ENCODE measurements at places on chromosomes 13 and 19.

GRCh38 chr13:20831254-20831653 is 57.5 kb upstream of the EEF1AKMT1 start:
- no peak for DNase-seq

DNA sequence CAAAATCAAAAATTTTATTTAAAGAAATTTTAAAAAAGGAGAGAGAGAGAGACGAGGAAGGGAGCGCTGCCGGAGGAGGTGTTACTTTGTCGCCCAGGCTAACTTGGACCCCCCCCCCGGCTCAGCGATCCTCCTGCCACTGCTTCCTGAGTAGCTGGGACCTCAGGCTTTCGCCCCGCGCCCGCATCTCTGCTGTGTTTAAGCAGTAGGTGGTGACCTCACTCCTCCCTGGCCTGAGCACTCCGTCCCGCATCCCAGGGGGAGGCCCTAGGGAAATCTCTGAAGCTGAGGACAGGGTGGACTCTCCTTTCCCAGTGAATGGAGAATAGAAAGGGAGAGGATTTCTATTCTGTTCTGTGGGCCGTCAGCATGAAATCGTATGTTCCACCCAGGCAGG is 485 bp upstream of the ZNF845 start:
- no peak for DNase-seq

GRCh38 chr13:25731536-25731935 is 320.3 kb downstream of the SHISA2 start:
- DNase-seq = no peak

- DNase-seq = no peak
These were observed 97.2 kb downstream of the WTIP start for GRCh38 chr19:34578751-34579150.

- DNase-seq = no peak
These were observed 294.3 kb upstream of the MAB21L1 start for GRCh38 chr13:35770756-35771297.

- no peak for DNase-seq
These were observed 11.5 kb downstream of the BEST2 start for GRCh38 chr19:12763100-12763499.

DNA sequence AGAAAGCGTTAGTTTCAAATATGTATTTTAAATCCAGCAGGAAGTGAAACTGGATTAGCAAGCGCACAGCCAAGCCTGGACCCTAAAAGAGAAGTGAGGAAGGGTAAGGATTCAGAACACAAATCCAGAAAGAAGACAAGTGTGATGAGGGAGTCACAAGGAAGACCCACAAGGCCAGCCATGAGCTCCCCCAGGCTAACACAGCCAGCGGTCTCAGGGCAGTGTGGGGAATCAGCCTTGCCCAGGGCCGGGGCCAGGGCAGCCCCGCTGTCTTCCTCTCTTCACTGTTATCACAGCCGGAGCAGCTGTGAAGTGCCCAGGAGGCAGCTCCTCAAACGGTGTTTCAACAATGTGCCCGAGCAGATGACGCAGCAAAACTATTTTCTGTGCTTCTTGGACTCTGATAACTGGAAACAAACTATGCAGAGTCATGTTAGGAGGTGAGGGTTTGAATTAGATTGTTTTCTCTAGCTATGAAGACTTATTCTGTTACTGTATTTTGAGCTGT is 12.2 kb upstream of the CDC16 start:
- no peak for DNase-seq

GRCh38 chr19:53659292-53659691 is 27.5 kb downstream of the DPRX start:
- no peak for DNase-seq

GRCh38 chr13:75694722-75695121 is 58.6 kb downstream of the LMO7 start:
- DNase-seq = no peak

- DNase-seq = no peak
These were observed 236.7 kb upstream of the SLITRK1 start for GRCh38 chr13:84118839-84119409.

GRCh38 chr13:74135326-74136083 is 1.3 kb upstream of the KLF12 start:
- DNase-seq = peak; percentile 47

DNA sequence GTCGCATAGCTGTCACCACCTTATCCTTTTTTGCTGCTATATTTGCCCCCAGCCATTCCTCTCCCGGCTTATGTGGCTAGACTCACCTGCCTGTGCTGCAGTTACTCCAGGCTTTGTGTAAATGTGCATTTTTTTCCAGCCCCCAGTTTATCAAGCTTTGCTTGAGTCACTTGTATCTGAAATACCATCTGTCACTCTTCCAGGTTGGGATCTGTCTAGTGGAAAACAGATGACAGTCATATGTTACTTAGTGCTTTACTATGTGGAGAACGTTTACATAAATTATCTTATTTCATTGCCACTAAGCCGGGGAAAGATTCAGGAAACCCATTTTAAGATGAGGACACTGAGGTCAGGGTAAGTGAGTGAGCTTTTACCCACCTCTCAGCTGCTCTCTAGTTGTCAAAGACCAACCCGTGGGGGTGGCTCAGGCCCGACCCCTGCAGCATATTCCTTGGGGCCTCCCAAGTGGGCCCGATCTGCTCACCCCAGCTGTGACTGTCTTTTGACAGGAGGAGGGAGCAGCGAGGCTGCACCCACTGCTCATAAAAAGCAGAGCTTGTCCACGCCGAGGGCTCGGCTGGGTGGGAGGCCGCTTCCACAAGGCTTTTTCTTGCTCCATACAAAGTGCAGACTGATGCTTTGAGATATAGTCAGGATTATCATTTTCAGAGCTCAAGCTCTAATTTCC is 7.2 kb downstream of the GJB2 start:
- no peak for DNase-seq

DNA sequence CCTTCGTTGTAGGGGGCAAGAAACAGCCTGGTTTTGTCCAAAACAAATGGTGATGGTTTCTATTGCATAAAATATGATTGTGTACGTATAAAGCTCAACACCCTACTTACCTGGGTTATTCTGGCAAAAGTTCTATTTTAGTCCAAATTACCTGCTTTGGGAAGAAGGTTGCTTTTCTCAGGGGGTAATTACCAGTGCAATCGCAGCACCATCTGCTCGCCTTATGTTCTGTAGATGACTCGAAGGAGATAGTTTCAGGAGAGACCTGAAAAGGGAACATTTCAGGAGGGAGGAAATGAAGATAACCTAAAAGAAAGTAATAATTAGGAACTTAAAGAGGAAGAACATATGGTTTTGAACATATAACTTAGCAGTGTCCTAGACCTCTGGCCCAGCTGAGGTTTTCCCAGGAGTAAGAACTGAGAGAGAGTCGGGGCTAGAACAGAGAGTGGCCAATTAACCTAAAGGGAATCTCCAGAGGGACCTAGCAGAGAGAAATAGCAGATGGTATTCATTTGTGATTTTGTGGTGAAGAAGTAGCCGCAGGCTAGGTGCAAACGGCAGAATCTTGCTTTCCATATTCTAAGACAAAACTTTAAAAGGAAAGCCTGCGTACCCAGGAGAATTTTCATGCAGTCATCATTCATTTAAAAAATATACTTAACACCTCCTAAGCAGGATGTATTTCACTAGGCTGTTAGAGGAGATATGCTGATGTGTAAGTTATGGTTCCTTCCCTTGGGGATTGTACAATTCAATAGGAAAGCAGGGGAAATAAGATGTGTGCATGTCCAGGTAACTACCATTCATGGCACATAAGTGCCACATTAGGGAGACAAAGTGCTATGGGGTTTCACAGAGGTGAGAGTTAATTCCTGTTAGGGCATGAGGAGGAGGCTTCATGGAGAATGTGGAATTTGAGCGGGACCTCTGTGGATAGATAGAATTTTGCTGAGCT is 113.0 kb upstream of the SLC10A2 start:
- no peak for DNase-seq

GRCh38 chr13:111916201-111916600 is 150.7 kb upstream of the SOX1 start:
- no peak for DNase-seq

- no peak for DNase-seq
These were observed 907 bp downstream of the ZNF569 start for GRCh38 chr19:37466277-37466797.

DNA sequence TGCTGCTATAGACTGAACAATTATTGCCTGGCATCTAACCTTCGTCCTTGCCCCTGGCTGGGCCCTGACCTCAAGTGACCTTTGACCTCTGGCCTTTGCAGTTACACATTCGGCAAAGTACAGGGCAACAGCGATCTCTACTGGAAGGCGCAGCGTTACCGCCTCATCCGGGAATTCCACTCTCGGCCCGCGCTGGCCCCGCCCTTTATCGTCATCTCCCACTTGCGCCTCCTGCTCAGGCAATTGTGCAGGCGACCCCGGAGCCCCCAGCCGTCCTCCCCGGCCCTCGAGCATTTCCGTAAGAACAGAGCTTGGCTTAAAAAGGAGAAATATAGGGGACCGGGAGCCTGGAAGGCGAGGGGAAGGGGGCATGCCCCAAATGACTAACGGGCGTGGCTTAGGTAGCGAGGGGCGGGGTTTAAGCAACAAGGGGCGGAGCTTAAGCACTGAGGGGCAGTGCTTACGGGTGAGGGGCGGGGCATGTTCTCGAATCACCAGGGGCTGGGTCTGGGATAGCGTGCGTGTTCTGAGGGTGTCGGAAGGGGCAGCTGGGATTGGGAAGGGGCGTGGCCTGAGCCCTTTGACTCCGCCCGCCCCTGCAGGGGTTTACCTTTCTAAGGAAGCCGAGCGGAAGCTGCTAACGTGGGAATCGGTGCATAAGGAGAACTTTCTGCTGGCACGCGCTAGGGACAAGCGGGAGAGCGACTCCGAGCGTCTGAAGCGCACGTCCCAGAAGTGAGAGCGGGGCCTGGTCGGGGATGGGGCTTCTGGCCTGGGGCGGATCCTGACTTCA is 52.7 kb downstream of the TRPM4 start:
- no peak for DNase-seq

DNA sequence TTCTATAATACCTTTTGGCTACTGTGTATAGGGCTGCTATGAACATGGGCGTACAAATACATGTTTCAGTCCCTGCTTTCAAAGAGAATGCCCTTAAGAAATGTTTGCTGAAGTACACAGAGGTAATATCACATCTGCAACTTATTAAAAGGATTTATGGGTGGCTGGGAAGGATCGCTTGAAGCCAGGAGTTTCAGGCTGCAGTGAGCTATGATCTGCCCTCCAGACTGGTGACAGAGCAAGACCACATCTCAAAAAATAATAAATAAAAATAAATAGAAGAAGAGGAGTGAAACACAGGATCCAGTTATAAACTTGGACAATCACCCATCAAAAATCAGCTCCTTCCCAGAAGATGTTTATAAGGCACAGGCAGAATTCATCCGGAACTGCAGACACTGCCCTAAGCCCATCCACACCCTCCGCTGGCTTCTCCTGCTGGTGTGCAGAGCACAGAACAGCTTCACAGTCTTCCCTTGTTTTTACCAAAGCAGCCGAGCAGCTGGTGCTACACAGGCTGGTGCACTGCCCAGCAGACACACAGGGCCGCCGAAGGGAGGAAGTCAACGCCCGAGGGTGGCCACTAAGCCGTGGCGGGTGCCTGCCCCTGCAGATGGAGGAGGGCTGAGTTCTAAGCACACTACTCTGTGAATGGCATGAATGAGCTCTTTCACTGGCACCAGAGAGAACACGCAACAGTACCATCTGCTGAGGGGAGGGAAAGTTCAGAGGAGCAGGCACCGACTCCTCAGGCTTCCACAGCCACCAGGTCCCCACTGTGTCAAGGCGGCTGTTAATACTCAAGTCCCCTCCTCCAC is 44.0 kb downstream of the BRD4 start:
- no peak for DNase-seq

GRCh38 chr13:37647031-37647650 is 48.6 kb upstream of the POSTN start:
- no peak for DNase-seq

DNA sequence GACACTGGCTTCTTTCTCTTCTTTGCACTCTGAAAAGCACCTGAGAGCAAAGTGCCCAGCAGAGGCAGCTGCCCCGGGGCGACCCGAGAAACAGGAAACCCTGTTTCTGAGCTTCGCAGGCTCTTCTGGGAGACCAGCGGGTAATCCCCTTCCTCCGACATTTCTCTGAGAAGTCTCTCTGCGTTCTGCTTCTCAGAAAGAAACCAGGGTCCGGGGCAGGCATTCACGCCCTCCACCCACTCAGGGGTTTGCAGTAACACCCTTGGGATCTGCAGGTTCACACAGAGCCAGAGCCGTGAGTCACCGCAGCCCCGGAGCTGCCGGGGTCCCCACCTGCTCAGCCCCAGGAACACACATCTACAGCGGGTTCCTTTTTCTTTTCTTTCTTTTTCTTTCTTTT is 86.0 kb downstream of the GADD45B start:
- no peak for DNase-seq

DNA sequence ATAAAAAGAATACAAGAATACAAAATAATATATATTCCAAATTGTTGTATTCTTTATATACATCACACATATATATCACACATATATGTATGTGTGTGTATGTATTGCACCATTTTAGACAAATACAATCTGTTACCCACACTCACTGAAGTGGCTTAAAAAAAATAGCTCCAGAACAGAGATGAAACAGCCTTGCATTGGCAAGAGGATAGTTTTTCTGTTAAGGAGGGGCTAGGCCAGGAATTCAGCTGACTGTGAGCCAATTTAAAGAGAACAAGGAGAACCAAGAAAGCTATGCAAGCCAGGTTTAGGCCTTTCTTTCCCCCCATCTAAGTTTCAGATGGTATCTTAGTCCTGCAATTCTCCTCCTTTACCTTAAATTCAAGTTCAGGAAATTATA is 257.5 kb downstream of the MZT1 start:
- no peak for DNase-seq

GRCh38 chr19:14553939-14554243 is 18.0 kb downstream of the NDUFB7 start:
- DNase-seq = no peak

- DNase-seq = no peak
These were observed 556.7 kb downstream of the PCDH9 start for GRCh38 chr13:66673401-66673800.

- DNase-seq = no peak
These were observed 188.0 kb downstream of the RGCC start for GRCh38 chr13:41645331-41645730.

DNA sequence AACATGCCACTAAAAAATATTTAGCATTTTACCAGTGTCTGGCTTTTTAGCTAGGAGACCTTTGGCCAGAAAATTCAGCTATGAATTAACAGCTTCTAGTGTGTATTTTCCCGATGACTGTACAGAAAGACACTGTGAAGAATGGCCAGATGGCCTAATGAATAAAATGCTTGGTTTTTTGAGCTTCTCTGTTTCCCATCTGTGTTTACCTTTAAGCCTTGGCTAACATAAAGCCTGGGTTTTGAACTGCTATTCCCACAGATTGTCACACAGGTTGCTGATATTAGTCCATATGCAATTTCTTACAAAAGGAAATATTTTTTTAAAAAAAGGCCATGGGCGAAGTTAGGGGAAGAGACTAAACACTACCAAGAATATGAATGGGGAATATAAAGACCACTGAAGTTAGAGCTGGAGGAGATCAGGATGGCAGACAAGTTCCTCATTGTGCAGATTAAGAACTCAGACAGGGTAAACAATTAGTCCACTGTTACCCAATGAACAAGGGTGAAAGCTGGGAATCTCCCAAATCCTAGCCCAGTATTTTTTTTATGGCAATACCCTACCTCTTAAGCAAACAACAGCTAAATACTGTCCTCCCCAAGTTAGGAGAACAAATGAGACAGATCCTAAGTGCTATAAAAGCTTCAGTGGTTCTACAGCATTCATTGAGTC is 95.1 kb downstream of the DCT start:
- no peak for DNase-seq

GRCh38 chr19:35225951-35226350 is 2.6 kb downstream of the FAM187B start:
- DNase-seq = no peak

GRCh38 chr19:2974342-2975041 is 2.9 kb upstream of the TLE6 start:
- no peak for DNase-seq

GRCh38 chr13:50809133-50810090 is 34.1 kb downstream of the DLEU7 start:
- DNase-seq = no peak

Data from HuH-7.5 (cell line).